ENCODE measurements at places on chromosomes 5 and 9.

DNA sequence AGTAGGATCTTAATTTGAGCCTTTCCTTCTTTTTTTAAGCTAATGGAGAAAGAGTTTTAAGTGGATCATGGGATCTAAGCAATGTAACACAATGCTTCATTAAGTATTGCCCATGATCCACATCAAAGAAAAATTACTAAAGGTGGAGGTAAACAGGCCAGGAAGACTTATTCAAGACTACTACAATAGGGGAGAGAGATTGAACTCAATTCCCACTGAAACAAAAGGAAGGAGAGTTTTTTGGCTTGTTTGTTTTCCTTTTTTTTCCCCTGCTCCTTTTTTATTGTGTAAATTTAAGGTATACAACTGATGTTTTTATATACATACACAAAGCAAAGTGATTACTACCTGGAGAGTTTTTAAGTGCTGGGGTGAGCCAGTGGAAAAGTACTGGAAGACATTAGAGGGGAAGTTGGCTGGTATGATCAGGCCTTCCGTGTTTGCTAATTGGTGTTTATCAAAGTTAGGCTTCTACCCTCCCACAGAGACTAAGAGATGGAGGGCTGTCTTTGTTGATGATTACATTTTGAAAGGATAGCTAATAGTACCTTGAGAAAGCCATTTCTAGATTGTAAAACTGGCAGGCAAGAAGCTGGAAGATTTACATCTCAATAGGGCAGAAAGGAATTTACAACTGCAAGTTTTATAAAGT, 262.7 kb downstream of the CHSY3 start:
- no peak for DNase-seq

- no peak for DNase-seq
Measured at GRCh38 chr5:63211448-63212132, 633.0 kb downstream of the LRRC70 start.

DNA sequence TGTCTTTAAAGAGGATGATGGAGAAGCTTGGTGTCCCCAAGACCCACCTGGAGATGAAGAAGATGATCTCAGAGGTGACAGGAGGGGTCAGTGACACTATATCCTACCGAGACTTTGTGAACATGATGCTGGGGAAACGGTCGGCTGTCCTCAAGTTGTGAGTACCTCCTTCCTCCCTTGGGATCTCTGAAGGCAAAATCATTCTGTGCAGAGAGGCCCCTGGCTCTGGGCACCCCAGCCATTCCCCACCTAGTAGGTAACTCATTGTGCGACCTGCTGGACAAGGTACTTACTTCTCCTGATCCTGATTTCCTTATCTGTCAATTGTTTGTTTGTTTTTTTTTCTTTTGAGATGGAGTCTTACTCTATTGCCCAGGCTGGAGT, 7.6 kb upstream of the NUP214 start:
- DNase-seq, result no peak

DNA sequence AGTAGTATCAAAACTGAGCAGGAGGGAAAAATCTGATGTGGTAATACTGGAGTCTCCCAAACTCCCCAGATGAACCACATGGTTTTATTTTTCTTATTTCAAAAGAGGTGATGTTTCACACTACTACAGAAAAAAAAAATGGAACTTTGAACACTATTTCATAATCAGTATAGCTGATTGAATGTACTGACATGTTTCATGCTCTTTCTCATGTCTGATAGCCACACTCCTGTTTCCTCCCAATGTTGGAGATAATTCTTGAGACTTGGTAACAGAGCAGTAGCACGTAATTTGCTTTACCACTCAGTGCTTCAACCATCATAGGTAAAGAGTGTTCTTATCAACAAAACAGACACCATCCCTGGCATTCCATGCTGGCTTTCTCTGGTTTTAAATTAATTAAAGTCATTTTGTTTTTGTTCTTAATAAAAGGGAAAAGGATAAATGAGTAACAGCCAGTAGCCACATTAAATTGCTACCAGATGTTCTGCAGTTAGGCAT, 85.2 kb downstream of the MUSK start:
- no peak for DNase-seq

DNA sequence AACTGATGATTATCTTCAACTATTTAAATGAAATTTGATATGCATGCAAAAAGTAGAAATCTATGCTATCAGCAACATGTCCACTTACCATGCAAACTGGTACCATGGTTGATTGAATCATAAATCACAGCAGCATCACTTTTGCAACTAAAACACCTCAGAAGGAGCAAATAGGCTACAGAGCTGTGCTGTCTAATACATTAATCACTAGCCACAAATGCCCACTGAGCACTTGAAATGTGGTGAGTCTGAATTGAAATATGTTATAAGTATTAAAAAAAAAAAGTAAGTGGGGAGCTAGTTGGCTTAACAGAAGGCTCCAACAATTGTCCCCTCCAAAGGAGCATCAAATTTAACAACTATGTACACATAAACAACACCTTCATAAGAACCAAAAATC, 112.5 kb downstream of the FAM114A2 start:
- no peak for DNase-seq

DNA sequence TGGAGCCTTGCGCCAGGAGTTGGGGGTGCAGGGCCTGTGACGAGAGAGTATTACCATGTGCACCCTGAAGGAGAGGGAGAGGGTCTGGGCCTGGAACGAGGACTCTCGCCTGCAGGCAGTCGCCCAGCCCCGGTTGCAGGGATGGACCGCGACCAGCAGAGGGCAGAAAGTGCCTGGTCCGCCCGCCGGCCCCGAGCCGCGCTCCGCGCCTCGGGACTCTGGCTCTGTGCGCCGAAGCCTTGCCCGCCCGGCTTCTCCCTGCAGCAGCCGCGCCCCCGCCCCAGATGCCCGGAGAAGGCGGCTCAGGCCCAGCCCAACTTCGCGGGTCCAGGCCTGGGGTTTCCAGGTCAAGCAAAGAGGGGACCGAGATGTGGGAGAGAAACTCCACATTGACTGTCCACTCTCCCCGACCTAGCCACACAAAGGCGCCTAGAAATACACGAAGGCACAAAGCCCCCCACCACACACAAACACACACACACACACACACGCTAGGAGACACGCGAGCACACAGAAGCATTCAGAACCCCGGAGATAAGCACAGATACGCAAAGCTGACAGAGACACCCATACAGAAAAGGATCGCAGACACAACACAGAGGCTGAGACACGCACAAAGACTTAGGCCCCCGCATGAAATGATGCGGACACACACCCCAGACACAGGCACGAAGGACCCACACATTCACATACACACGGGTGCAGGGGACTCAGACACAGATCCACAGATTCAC, 2.0 kb upstream of the LMX1B start:
- no peak for DNase-seq

- no peak for DNase-seq
Measured at GRCh38 chr9:70477146-70477745, 62.8 kb upstream of the KLF9 start.

DNA sequence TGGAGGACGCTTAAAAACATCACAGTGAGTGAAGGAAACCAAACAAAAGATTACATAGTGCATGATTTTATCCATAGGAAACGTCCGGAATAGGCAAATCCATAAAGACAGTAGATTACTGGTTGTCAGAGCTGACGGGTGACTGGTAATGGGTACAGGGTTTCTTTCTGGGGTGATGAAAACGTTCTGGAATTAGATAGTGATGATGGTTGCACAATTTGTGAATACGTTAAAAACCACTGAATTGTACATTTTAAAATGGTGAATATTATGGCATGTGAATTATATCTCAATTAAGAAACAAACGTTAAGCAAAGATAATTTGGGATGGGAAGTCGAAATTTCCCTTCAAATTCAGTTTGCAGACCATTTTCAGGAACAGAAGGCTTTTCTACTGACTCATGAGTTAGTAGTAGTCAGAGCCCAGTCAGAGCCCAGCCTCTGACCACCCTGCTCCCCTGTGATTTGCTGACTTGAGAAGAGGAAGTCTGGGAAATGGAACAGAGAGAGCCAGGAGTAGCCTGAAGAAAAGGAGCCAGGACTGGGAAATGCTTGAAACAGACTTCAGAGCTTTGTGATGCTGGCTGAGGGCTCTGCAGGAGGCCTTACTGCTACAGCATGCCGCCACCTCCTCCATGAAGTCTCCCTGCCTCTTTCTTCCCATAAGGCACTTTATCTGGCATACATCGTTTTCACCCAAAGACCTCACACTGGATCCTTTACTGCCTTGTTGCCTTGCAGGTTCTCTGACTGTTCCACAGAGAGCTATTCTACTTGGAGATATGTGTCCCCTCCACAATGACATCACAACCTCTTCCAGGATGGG, 46.4 kb upstream of the CTNNA1 start:
- DNase-seq, result peak; percentile 54

GRCh38 chr5:15992918-15993317, 186.7 kb downstream of the MARCHF11 start:
- peak; percentile 20 for DNase-seq

DNA sequence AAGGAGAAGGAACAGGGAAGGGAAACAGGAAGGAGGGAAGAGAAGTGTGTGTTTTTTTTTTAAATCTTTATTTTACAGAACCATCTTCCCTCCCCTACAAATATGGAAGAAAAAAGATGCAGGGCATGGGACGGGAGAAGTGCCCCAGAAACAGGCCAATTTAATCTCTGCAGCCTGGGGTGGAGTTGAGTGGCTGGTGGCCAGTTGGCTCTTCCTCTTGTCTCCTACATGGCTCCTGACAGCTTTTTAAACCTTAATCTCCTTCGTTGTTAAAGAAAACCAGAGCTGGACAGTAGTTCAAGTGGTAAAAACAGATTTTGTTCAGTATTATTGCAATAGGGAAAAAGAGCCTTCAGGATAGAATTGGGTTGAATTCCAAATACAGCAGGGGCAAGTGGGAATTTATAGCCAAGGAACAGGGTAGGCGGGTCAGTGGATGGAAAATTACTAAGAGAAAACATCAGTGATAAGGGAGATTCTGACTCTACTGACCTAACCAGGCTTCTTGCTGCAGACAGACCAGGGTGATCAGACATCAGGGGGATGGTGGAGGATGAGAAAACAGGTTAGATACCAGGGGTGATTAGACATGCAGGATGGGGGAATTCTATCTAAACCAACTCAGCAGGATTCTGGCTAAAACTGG, 125.1 kb upstream of the CLINT1 start:
- no peak for DNase-seq

GRCh38 chr5:138275379-138275782, 960 bp upstream of the GFRA3 start:
- no peak for DNase-seq

DNA sequence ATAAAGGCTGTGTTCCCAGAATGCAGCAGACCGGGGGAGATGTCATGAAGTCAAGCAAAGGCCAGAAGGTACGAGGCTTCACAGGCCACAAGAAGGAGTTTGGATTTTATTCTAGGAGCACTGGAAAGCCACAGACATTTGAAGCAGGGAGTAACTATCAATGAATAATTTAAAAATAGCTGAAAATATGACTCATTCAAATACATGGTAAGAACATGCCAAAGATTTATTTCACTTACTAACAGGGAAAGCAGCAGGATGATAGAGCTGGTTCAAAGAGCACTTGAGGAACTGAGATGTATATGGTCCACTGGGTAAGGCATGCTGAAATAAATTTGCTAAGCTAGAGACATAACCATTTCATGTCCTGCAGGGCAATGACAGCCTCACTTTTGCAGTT, 53.2 kb downstream of the MSX2 start:
- no peak for DNase-seq

GRCh38 chr5:72478684-72479083, 28.5 kb downstream of the ZNF366 start:
- DNase-seq, result no peak

GRCh38 chr5:149177911-149178565, 36.7 kb downstream of the ABLIM3 start:
- DNase-seq, result no peak

DNA sequence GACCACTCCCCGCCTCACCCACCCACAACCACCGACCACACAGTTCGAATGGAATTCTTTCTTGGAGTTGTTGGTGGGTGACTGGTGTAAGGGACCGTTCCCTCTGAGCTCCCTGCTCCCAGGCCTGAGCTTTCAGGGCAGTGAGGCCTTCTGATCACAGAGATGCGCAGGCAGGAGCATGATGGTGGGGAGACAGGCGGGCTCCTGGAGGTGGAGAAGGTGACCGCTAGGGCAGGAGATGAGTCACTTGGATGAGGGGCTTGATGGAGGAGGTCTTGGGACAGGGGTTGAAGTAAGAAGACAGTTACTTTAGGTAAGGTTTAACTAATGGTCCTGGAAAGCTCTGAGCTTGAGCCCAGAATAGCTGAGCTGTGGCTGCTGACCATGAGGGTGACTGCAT, 88.5 kb downstream of the HSPA4 start:
- DNase-seq, result no peak

- DNase-seq, result no peak
Measured at GRCh38 chr5:18740301-18740700, 1106.0 kb downstream of the TAF11L14 start.

GRCh38 chr5:167049771-167050567, 1241.5 kb upstream of the WWC1 start:
- DNase-seq, result no peak

DNA sequence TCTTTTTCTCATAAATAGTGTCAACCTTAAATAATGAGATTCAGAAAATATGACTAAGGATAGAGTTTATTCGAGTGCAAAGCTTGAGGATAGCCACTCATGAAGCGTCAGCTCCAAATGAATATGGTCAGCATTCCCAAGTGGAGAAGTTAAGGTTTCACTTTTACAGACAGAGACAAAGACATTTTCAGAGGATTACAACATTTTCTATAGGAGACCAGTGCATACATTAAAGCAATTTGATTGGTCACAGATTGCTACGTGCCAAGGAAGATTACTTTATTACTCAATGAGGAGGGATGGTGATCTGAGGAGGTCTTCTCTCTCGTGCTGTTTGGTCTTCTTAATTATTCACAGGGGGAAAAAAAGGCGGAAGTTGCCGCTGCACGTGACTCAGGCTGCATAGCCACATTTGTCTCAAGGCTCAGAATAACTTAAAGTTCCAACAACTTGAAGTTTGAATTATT, 60.1 kb upstream of the SPATA31C2 start:
- DNase-seq, result peak; percentile 41

- DNase-seq, result no peak
Measured at GRCh38 chr9:72843520-72844439, 109.1 kb downstream of the ALDH1A1 start.

- no peak for DNase-seq
Measured at GRCh38 chr9:2686911-2687310, 30.4 kb upstream of the KCNV2 start.

GRCh38 chr5:66646570-66646969, 50.4 kb downstream of the MAST4 start:
- DNase-seq, result no peak

- DNase-seq, result no peak
Measured at GRCh38 chr9:122605691-122606090, 8.8 kb upstream of the OR1Q1 start.

DNA sequence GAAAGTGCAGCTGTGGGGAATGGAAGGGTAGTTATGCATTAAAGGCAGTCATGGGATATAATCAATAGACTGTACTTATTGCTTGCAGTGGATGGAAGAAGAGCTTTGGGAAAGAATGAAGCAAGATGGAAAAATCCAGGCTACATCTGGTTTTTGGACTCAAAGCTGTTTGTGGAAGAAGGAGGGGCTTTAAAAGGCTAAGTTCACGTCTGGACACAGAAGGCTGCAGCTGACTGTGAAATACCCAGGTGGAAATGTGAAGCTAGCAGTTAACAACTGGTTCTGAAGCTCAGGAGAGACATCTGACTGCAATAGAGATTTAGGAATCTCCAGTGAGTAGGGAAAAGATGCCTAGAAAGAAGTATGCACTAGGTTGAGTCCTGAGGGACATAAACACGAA, 43.2 kb upstream of the TIMD4 start:
- no peak for DNase-seq
